Liver (tissue), 10 donors: ENCODE measurements at places on chromosomes 7 and 10. TPM values are rescaled to one million over a fixed set of nuclear protein-coding genes. Genes with fewer than 3 reads are reported as not detected.

DNA sequence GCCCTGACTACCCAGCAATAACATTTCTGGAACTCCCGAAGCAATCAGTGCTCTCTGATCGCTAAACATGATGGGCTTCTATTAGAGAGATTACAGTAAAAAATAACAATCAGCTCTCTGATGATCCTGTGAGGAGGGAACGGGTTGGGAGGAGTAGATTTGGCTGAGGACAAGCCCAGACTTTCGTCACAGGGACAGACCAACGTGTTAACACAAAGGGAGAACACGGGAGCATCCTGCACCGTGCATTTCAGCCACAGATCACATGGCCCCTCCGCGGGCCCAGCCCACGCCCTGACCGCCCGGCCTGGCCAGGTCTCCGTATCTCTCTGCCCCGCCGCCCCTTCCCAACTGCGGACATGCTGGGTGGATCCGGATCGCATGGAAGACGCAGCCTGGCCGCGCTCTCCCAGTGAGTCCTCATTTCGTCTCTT, 95.0 kb upstream of the AGBL3 start:
- H3K27me3 ChIP-seq = no peaks in the 10 kb centered on the region
- no peaks in the 10 kb centered on the region for H3K36me3 ChIP-seq
- peak overlapping the region; percentile 92 for H3K27ac ChIP-seq
- peaks cover 5% of the 10 kb centered on the region for H3K4me1 ChIP-seq
- peak overlapping the region; percentile 30 for H3K4me3 ChIP-seq
- DNase-seq = peak; percentile 70

- no peak overlapping the region for H3K27ac ChIP-seq
- no peaks in the 10 kb centered on the region for H3K4me1 ChIP-seq
- DNase-seq = no peak
Observed at GRCh38 chr10:22527520-22527919, 182.2 kb downstream of the SPAG6 start.

DNA sequence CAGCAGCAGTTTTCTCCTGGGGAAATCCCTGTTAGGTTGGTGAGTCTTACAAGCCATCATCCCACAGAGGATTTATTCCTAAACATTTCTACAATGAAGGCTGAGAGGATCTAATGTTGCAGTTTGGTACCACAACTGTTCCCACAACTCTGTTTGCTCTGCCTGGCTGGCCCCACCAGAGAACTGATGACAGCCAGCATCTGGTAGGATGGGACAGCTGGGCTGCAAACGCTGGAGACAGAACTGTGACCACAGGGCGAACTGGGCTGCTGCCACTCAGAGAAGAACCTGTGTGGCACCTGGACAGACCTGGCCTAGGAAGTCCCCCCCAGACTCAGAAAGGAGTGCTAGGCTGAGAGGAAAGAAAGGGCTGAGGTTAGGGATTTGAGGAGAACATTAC, 94.8 kb downstream of the CALN1 start:
- H3K36me3 ChIP-seq = no peaks in the 10 kb centered on the region
- no peak for DNase-seq
- H3K4me1 ChIP-seq = no peaks in the 10 kb centered on the region
- H3K27ac ChIP-seq = no peak overlapping the region

Gene PRSS37
- not detected for total RNA-seq

Gene EGR2
- 0.19 TPM for total RNA-seq
